Midbrain (tissue), 1 donor: ENCODE measurements at places on chromosomes 6 and 20.

GRCh38 chr6:144957236-144957937 lies 672.3 kb downstream of the UTRN start:
- DNase-seq: no peak

DNA sequence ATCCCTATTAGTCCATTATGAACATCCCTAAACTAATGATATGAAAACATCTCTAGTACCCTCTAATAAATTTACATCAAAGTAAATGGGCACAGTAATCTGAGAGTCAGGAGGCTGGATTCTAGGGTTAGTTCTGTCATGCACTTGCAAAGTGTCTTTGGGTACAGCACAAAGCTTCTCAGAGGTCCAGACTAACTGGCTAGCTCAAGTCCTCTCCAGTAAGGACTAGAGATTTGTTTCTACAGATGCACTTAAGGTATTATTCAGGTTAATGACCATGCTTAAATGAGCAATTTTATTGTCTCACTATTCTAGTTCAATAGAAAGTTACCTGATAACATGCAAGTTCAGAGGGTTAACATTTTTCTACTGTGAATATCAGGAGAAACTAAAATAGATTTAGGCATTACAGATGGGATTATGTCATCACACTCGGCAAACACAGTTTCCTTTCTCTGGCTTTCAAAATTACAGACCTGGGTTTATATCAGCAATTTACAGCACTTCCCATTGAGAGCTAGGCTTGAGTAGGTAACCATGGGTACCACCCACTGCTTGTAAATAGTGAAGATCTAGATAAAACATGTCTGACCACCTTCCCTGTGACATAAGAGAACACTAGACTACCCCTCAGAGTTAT lies 402.9 kb upstream of the RUNX2 start:
- DNase-seq: no peak

GRCh38 chr6:133396233-133396983 lies 155.3 kb downstream of the EYA4 start:
- no peak for DNase-seq

- no peak for DNase-seq
These were observed 10.1 kb downstream of the SLC22A2 start for GRCh38 chr6:160248538-160248937.

DNA sequence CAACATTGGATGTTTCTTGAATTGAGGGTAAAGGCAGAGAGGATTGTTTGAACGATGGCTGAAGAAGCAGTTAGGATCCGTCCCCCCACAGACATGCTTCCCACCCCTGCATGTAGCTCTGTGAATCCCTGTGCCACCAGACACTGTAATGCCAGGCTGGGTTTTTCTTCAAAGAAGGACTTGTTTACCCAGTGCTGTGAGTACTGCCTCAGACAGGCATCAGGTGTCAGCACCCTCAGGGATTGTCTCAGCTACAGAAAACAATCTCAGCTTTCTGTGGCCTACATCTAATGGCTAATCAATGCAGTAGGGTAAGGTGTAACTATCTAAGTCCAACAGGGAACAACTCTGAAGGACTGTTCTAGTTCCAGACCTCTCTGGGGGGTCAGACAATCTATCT lies 853.0 kb upstream of the EPHA7 start:
- DNase-seq: no peak

DNA sequence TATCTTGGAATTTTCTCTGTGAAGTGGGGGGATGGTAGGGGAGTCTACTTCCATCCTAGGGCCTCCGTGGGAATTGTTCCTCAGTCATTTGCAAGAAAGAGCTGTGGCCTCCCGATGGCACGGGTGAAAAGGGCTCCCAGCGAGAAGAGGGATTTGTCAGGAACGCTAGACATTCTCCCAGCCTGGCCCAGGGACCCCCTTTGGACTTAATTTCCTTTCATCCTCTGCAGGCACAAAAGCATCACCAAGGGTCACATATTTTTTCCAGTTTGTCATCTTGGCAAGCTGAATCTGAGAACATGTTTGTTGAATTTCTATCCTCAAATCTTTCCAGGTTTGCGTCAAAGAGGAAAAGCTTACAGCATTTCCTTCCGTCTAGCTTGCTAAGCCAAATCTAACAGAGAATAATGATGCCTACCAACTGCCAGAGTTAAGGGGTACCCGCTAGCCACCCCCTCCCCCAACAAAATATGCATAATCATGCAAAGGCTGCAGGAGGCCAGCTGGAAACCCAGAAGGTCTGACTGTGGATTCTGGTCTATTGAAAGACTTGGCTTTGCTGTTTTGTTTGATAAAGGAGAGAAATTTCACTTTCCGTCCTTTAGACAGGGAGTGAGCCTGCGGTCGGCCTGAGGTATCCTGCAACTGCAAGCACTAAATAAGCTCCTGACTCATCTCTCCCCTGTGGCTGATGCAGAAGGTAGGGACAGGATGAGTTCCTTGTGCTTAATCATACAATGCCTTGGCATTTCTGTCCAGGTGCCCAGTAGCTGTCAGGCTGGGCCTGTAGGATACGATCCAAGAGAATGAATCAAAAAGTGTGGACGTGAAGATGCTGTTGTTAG lies 23.1 kb downstream of the PSMG4 start:
- peak; percentile 22 for DNase-seq

- no peak for DNase-seq
These were observed 312.0 kb downstream of the ZFAND3 start for GRCh38 chr6:38131527-38131965.

DNA sequence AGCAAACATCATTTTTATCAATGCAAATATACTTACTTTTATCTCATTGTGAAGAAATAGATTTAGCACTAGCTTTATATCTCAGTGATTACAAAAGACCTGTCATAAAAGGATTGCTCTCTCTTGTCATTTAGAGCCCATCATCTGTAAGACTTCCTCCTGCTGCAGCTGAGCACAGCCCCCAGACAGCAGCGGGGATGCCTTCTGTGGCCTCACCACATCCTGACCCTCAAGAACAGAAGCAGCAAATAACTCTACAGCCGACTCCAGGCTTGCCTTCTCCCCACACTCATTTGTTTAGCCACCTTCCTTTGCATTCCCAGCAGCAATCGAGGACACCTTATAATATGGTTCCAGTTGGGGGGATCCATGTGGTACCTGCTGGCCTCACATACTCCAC lies 127.0 kb upstream of the EDN1 start:
- DNase-seq: no peak

DNA sequence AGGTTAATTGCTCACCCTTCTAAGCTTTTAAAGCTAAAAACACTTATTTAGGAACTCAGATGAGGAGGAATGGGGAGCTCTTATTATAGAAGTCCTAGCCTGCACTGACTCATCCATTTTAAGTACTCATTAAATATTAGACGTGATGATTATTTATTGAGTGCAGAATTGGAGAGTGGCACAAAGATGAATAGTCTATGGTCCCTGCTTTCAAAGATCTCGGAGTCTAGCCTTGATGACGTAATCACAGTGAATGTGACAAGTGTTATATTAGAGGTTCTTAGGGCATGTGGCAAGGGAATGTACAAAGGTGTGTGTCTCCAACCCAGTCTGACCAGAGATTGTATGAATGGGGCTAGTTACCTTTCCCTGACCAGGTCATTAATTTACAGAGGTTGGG lies 68.7 kb upstream of the CD83 start:
- no peak for DNase-seq

GRCh38 chr6:7541175-7542064 lies at the start of gene DSP:
DSP (plus strand) TSS chr6:7541671; CDS start chr6:7541916, 245 bp downstream.
- DNase-seq: no peak

DNA sequence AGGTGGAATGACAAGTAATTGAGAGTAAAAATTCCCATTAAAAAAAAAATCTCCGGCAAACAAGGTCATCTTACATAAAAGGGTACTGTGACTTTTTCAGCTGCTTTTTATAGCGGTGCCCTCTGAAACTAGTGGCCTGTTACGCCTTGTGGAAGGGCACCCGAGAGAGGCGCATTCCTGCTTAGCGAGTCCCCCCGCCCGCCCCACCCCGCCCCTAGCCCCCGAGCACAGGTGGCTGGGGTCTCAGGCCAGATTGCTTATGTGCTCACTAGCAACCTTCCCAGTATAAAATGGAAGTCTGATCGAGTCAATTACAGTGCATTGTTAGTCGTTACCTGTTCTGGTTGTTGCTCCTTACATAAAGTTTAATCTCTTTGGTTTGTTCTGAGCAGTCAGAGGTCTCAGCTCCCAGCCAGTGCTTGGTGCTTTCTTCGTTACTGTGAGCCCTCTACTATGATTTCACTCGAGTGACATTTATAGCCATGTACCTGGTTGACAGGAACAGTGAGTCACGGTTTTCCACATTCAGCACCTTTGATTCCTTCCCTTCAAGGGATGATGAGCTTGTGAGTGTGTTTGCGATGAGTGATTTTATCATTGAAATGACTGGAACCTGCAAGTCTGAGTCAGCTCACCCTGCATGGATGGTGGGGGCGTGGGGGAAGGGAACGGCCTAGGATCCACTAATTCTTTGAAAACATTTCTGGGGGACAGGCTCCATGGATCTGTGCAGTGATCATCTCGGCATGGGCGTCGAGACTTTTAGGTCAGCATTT lies 47.6 kb downstream of the ZDHHC14 start:
- no peak for DNase-seq

DNA sequence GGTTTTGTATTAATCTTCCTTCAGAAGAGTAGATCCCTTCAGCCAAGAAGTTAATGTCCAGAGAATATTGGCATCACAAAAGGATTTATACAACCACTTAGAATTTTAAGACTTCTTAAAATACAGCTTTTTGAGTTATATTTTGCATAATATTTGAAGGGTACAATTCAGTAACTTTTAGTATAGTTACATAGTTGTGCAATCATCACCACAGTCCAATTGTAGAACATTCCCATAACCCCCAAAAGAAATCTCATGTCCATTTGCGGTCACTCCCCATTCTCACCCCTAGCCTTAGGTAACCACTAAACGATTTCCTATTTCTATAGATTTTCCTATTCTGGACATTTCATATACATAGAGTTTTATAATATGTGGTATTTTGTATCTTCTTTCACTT lies 126.4 kb downstream of the MAP3K4 start:
- no peak for DNase-seq

GRCh38 chr20:57632286-57632685 lies 12.1 kb upstream of the ZBP1 start:
- DNase-seq: no peak

DNA sequence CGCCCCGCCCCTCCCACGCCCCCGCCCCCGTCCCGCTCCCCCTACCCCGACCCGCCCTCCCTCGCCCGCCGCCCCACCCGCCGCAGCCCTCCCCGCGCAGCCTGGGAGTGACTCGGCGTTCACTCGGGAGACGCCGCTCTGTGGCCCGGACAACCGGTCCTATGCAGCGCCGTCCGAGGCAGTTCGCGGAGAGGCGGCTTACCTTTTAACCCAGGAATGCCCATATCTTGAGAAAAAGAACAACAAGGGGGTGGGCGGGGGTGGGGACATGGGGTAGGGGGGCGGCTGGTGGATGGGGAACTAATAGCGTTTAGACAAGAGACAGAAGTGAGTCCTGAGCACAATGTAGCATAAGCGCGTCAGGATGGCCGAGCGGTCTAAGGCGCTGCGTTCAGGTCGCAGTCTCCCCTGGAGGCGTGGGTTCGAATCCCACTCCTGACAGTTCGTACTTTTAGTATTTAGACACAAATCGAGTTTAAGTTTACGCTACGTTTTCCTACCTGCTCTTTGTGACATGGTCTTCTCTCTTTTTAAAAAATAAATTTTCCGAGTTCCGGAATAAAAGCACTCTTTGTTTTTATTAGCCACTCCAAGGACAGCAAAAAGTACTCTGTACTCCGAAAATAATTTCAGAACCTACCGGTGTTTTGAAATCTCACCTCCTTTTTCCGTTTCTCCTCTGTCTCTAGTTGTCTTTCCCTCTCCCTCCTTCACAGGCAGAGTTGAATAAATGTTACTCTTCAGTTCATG lies 17.1 kb upstream of the HMGN4 start:
- DNase-seq: peak; percentile 93

- no peak for DNase-seq
These were observed 42.0 kb upstream of the KIF16B start for GRCh38 chr20:16615199-16615598.
